Cortex of kidney (tissue), 1 donor: ENCODE measurements at places on chromosomes 13 and 19.

DNA sequence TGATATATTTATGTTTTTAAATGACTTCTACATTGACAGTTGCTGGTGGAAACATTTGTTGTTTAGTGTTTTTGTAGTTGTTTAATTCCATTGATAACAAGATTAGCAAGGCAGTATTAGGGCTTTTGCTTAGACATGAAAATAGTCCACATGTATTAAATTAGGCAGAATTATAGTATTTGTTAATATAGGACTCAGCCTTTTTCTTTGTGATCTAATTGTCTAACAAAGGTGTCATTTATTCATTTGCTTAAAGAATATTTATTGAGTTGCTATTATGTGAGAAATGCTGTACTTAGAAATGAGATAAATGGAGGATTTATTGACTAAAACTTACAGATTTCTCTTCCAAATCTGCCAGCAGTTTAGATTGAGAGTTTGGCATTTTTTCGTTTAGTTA, 41.7 kb upstream of the KCTD4 start:
- DNase-seq: no peak

DNA sequence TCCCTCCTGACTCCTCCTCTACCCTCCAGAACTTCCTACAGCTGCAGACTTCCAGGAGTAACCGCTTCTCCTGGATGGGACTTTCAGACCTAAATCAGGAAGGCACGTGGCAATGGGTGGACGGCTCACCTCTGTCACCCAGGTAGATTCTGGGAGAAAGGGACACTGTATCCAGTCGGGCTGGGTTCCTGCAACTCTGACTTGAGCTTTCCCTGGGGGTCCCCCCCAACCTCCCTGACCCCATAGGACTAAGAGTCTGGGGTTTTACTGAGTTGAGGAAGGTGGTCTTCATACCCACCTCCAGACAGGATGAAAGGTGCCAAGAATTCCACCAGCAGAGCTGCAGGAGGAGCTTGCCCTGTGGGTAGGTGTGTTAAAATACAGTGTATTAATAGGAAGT, 4.4 kb downstream of the CLEC4M start:
- no peak for DNase-seq

DNA sequence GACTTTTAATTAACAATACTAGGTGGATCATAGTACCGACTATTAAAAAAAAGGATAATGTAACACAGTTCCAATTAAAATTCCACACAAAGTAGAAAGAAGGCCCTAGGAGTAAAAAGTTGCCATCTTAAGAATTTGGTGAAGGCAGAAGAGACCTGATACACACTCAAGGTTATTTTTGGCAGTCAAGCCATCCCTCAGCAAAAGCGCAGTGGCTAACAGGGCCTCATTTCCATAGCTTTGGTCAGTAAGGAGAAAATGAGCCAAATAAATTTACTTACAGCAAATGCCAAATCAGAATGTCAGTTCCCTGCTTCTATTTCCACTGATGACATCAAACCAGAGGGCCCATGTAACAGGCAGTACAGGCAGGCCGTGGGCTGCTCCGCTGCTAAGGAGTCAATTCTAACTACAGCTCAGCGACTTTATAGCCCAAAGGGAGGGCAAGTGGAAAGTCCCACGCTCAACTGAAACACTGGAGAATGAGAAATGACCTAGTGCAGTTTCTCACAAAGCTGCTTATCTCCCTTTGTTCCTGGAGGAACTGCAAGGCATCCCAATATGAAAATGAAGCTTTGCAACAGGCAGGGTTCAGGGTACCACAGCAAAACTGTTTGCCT, 6.3 kb downstream of the ARGLU1 start:
- no peak for DNase-seq

- DNase-seq: peak; percentile 9
Observed at GRCh38 chr13:53138376-53139036, 109.9 kb downstream of the OLFM4 start.

DNA sequence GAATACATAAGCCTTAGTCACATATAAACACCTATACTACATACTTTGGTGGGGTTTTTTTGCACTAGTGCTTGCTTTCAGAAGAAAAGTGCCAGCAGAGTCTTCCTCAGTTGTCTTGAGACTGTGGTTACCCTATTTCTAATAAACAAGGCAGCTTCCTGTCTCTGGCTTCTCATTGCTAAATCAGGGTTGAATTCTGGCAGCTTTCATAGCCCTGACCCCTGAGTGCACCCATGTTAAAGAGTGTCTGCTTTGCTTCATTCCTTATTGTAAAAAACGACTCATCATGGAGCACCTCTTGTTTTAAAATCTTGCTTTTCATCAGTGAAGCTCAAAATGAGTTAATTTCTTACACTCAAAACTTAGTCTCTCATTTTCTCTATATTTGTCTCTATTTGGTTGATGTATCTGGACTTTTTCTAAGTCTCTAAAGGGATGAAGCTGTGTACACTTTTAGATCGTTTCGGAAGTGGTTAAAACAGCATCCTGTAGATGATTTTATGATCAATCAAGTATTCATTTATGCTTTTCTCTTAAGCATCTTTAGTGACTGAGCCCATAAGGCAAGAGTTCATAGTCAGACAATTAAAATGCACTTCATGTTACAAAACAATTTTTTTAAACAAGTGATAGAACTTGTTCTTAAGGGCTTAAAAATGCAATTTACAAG, 72.1 kb downstream of the KLF12 start:
- DNase-seq: no peak

DNA sequence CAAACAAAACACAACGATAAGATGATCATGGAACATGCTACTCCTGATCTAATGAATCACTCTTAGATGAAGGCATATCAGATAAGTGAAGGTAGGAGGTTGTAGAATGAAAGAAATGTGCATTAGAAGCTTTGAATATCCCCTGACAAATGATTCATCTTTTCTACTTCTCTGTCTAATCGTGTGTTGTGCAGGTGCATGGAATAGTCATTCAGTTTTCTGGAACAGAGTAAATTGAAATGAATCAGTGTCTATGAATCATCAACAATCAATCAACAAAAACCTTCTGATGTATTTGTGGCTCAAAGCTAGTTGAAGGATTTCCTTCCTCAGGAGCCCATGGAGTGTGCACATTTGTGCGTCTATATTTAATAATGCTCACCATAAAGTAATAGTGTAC, 1290.4 kb upstream of the PCDH20 start:
- DNase-seq: no peak

- DNase-seq: no peak
Observed at GRCh38 chr19:31205887-31206518, 143.2 kb downstream of the TSHZ3 start.

GRCh38 chr13:33202644-33203169, 82.8 kb downstream of the STARD13 start:
- no peak for DNase-seq

DNA sequence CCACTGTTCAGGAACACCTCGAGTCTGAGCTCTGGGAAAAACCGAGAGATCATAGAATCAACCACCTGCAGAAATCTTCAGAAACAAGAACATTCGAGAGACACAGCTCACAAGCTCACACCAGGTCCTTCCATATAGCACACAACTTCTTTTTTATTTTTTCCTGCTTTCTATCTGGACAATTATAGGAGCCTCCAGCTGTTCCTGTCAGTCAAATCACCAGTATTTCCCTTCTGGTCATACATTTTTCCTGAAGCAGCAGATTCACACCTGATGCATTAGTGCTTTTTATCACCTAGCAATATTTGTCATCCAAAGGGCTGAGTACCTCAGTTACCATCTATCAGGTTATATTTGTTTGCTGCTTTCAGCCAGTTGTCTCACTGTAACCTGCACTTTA, 323.5 kb downstream of the FOXO1 start:
- no peak for DNase-seq

GRCh38 chr13:89554801-89555200, 1792.7 kb upstream of the MIR17HG start:
- DNase-seq: no peak

- no peak for DNase-seq
Observed at GRCh38 chr19:1266129-1266915, 2.8 kb upstream of the CIRBP start.

DNA sequence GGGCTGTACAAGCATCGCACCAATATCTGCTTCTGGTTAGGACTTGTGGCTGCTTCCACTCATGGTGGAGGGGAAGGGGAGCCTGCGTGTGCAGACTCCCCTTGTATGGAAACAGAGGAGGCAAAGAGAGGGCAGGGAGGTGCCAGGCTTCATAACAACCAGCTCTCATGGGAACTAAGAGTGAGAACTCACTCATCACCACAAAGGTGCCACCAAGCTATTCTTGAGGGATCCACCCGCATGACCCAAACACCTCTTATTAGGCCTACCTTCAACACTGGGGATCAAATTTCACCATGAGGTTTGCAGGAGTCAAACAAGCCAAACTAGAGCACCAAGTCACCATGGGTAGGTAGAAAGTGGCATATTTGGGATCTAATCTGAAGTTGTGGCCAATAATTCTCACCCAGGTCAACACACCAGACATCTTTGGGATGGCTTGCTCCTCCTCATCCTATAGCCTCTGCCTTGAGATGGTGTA, 46.4 kb downstream of the RUBCNL start:
- no peak for DNase-seq

GRCh38 chr13:45737571-45738017, 35.5 kb downstream of the CBY2 start:
- no peak for DNase-seq

GRCh38 chr19:15815306-15815705, at the start of gene OR10H1:
TSS of gene OR10H1 (minus strand) at chr19:15815664. CDS start at chr19:15808037, 7,627 bp downstream.
- no peak for DNase-seq

DNA sequence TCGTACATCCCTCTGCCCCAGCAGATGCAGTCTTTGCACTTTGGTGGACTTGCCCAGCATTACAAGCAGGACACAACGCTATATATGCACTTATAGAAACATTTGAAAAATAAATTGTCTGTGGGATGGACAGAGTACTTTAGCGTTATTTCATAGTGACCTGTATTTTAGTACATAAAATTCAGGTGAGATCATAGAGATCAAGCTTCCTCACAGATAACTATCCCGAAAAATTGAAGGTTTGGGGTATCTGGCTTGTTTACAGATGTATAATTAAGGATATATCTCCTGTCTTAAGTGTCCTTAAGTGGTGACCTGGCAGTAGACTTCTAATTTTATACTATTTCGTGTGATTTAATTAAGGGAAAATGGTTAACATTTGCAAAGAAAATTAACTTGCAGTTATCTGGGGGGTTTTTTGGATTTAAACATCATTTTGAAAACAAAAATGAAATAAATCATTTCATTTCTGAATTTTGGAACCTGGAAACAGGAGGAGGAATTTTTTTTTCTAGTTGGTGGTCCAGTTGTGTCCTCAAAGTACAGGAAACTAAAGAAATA, 977 bp upstream of the MAB21L1 start:
- DNase-seq: no peak

- no peak for DNase-seq
Observed at GRCh38 chr13:41428155-41428554, 29.2 kb upstream of the RGCC start.

DNA sequence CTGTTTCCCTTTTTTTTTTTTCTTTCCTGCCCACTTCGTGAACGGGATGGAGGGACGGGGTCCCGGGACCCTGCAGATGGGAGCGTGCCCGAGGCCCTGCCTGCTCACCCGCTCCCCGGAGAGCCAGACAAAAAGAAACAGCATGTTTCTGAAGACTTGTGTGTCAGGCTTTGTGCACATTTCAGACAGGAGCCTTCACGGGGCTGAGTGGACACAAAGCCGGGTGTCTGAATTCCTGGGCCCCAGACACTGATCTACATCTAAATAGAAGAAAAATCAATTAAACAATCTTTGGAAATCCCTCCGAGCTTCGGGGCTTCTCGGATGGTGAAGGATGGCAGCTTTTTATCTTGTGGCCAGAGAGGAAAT, 4.2 kb downstream of the PGPEP1 start:
- DNase-seq: no peak

DNA sequence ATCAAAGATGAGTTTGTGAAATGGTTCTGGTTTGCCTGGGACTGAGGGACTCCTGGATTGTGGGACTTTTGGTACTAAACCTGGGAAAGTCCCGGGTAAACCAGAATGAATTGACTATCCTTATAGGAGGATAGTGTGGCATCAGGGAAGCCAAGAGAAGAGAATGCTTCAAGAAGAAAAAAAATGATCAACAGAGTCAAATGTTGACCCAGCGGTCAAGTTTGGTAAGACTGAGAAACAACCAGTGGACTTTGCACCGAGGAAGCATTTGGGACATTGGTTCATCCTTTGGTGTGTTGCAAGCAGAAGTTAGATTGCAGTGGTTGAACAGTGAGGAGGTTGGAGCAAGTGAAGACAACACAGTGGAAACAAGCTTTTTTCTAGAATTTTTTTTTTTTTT, 33.5 kb downstream of the CLEC17A start:
- no peak for DNase-seq

GRCh38 chr19:45161738-45162607, 1.2 kb upstream of the NKPD1 start:
- DNase-seq: no peak

DNA sequence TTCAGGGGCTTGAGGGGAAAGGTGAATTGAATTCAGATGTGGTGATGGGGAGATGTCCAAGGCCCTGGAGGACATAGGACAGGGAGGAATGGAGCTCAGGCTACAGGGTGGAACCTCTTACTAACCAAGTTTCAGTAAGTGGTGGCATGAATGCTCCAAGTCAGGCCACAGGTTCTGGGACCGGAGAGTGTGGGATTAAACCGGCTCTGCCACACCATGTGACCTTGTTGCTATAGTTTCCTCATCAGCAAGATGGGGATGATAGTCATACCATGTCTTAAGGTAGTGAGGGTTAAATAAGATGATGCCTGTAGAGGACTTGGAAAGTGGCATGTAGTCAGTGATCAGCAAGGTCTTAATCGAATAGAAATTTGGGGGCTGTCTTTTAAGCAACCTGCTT, 16.3 kb downstream of the GPR183 start:
- DNase-seq: no peak

DNA sequence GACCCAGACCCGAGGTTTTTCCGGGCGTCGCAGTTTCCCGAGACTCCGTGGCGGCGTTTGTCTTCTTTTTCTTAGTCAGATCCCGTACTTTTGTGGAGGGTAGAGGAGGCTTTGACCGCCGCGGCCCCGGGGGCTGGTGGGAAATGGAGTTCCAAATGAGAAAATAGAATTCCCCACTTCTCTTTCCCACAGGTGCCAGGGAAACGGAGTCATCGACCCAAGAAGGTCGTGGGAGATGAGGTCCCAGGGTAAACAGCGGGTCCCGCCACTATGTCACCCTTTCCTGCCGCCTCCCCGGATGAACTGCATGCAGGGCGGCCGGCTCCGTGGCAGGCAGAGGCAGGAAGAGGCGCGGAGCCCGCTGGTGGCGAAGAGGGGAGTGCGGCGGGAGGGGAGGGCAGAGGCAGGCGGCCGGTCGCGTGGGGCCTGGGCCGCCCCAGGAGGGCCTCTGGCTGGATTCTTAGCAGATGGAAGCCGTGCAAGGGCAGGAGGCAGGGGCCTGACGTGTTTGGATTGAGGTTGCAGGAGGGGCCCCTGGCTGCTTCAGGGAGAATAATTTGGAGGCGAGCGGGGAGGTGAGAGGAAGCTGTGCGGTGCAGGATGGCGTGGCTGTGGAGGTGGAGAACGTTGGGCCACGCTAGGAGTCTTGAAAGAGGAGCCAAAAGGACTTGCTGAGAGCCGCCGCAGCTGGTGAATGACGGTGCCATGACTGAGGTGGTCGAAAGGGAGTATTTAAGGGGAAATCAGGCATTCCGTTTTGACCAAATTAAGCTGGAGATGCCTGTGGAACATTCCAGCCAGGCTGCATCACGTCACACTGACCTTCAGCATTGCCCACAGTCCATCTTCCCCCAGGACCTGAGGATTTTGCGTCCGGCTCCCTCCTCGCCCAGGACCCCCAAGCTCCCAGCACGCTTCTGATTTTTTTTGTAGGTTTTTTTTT, 11.7 kb downstream of the CYTH2 start:
- no peak for DNase-seq
